Fibroblast of skin of left biceps (primary cell): ENCODE measurements at places on chromosomes 6 and 20.
A peak's percentile ranks its signal among the peaks of the same experiment; 100 is the strongest.

DNA sequence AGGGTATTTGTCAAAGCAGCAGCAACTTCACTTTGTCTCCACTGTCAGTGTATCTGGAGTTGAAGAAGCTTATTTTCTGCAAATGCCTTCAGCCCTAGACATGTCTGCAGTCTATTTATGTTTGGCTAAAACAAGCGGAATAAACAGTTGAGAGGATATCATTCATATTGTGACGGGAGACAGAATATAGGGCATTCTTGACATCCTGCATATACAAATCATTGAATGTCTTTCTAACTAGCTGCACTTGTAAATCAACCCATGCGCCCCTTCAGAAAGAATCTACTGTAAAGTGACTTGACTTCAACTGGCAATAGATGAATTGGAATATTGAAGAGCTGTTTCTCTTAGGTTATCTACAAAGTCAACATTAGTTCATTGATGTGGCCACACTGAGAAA, 258.9 kb downstream of the TSHZ2 start:
- no peak for DNase-seq

GRCh38 chr20:44072384-44072783, 114.6 kb downstream of the JPH2 start:
- no peak for DNase-seq

GRCh38 chr6:142376115-142376514, 74.3 kb downstream of the ADGRG6 start:
- no peak for DNase-seq

GRCh38 chr20:54649511-54649962, 174.1 kb downstream of the DOK5 start:
- peak; percentile 40 for DNase-seq

GRCh38 chr6:97187951-97188350, 95.1 kb downstream of the MMS22L start:
- DNase-seq, result no peak

- no peak for DNase-seq
These were observed 66.6 kb downstream of the DTD1 start for GRCh38 chr20:18654448-18654773.

- DNase-seq, result no peak
These were observed 483.9 kb downstream of the RFPL4B start for GRCh38 chr6:112831022-112831421.

- DNase-seq, result no peak
These were observed 67.6 kb downstream of the B3GAT2 start for GRCh38 chr6:70889270-70889669.

DNA sequence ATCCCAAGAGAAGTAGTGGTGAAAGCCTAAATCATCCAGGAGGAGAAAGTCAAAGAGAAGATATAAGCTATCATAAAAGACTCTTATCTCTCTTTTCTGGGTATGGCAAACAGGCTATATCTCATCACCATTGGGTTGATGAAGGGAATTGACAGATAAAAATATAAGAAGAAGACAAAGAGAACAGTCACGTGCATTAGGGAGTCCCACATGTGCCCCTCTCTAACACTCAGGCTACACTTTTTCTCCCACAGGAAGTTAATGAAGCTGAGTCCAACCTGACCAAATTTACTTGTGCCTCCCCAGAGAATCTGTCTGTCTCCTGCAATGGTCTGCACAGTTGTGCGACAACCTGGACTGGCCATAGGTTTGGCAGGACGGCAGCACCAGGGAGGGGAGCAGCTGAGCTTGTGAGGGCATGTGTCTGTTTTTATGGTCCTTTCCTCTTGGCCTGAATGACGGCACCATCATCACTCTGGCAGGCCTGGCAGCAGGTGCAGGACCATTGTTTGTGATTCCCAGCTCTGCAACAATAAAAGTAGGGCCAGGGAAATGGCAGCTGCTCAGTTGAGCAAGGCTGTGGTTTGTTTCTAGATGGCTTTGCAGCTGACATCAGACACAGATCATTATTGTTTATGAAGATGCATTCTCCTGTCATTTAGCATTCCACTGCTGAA, 144.5 kb upstream of the MCHR2 start:
- no peak for DNase-seq

- DNase-seq, result no peak
These were observed 2.3 kb downstream of the PXDC1 start for GRCh38 chr6:3749067-3749841.

DNA sequence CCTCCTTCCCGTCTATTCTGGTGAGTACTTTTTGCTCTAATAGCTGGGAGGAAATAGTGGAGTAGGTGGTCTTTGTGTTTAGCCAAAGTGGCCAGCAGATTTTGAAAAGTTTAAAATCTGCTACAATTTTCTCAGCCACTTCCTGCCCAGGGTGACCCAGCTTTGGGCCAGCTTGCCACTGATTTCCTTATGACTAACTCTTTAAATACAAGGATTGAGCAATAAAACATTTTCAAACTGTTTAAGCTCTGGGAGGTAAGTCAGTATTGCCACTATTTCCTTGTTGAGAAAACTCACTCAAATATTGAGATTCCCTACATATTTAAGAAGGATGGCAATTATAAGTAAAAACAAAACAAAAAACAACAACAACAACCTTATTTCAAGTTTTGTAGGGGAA, 54.5 kb downstream of the TRMT11 start:
- DNase-seq, result no peak

GRCh38 chr6:150720774-150721233, 121.1 kb downstream of the PLEKHG1 start:
- DNase-seq, result no peak

- DNase-seq, result no peak
These were observed 32.1 kb upstream of the PNRC1 start for GRCh38 chr6:89048288-89048923.

DNA sequence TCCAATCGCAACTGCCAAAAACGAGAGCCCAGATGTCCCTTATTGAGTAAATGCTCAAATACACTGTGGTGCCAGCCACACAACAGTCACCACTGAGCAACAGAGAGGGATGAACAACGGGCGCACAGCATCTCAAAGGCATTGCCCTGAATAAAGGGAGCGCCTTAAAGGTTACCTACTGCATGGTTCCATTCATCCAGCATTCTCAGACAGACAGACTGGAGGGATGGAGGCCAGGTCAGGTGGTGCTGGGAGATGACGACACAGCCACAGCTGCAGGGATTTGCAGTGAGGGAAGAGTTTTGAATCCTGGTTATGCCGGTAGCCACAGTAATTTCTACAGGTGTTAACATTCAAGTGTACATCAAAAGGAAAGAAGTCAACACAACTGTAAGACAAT, 615.5 kb upstream of the AGPAT4 start:
- DNase-seq, result no peak

DNA sequence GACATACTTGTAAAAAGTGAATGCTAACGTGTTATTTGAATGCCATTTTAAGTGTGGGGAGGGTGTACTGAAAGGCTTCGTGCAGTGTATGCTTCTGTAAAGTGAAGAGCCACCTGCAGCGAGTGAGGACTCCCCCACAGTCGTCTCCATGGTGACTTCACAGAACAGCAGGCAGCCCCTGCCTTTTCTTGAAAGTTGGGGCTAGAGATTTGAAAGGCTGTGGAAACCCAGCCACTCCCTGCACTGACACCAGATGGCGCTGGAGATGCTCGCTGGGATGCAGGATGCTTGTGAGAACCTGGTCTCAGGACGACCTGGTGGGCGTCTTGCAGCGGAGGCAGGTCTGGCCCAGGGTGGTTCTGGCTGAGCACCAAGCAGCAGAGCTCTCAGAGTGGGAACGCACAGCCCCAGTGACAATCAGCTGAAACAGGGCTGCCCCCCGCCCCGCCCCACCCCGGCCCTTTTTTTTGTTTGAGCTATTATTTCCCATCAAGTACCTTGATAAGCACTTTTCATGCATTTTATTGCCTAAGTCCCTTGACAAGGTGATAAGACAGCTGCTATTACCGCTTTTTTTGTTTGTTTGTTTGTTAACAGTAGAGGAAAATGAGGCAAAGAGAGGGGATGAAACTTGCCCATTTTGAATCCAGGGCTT, 150.3 kb downstream of the SYCP2 start:
- DNase-seq, result no peak

- DNase-seq, result no peak
These were observed 380.0 kb upstream of the MARCKS start for GRCh38 chr6:113476937-113477839.

DNA sequence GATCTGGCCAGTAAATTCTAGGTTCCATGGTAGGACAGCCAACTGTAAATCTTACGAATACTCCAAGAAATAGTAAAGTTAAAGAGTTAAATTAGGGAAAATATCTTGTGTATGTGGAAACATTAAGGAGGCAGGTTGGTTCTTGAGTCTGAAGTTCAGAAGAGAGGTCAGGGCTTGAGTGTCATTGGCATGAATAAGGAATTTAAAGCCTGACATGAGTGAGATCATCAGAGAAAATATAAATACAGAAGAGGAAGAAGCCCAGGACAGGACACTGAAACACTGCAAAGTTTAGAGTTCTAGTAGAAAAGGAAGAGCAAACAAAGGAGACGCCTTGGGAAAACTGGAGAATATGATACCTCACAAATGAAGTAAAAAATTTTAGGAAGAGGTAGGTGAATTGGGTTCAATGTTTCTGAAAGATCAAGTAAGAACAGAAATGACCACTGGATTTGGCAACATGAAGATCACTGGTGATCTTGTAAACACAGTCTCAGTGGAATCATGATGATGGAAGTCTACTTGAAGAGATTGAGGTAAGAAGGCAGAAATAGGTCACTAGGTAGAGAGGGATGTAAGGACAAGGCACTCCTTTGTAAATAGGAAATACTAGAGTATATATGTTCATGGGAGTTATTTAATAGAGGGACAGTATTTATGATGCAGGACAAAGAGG, 41.6 kb upstream of the SYNCRIP start:
- DNase-seq, result no peak

DNA sequence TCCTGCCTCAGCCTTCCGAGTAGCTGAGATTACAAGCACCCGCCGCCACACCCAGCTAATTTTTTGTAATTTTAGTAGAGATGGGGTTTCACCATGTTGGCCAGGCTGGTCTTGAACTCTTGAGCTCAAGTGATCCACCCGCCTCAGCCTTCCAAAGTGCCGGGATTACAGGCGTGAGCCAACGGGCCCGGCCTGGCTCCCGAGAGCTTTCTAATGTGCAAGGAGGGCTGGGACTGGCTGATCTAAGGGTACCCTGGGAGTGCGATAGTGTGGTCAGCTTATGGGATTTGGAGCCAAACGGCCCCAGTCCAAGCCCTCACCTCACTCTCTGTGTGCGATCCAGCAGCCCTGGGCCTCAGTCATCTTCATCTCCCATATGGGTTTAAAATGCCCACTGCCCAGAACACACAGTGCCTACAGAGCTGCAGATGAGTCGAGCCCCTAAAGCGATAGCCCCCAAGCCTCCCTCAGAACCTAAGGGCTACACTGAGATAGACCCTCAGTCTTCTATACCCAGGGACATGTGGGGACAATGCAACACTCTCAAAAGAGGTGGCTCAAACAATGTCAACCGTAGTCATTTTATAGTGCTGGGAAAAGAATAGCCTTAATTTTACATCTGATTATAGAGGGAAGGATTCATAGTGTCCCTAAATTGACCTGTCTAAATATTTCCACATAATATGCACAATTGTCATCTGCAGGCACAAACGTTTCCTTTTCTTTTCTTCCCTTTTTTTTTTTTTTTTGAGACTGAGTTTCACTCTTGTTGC, 50.1 kb downstream of the SSR1 start:
- no peak for DNase-seq

DNA sequence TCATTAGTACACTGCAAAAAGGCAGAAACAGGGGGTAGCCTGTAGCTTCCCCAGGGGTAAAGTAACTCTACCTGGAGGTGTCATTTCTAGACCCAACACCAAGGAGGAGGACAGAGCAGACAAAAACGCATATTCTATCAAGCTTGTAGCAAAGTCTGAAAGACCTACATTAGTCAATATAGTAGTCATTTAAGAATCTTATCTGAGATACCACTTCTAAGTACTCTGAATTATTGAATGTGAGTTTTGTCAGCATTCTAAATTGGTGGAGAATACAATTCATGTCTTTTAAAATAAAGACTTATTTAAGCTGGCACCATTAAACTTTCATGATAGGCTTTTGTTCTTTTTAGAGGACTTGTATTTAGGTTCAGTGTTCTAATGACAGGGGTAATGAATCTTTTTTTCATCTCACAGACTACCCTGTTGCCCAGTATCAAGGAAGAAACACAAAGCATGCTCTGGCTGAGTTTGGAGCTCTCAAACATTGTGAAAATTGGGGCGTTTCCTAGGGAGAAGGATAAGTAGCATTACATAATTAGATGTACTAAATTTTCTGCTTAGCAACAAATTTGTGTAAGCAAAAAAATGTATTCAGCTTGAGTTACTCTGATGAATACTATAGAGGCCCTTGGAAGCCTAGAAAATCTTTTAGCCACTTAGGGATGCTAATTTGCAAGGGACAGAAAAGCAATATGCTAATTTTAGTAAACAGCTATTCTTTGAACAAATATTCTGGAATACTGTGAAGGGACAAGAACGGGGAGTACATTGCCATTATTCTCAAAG, 255.4 kb upstream of the HSF2 start:
- no peak for DNase-seq

DNA sequence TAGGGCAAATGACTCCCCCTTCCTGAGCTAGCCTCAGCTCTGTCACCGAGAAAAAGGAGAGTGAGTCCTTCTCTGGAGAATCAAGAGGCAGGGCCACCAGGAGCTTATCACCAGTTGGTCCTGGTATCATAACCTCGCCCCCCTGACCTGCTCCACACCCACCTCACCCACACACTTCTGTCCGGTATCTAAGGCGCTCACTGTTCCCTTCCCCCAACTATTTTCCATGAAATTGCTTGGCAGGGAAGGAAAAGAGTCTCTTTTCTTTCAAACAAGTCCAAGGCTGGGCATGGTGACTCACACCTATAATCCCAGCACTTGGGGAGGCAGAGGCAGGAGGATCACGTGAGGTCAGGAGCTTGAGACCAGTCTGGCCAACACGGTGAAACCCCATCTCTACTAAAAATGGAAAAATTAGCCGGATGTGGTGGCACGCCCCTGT, 77.6 kb downstream of the ZMYND8 start:
- DNase-seq, result no peak

GRCh38 chr6:135183532-135184440, 2.7 kb downstream of the MYB start:
- DNase-seq, result no peak

GRCh38 chr6:163635315-163635714, 220.8 kb downstream of the QKI start:
- no peak for DNase-seq

GRCh38 chr20:10826111-10826510, 152.3 kb upstream of the JAG1 start:
- DNase-seq, result no peak

DNA sequence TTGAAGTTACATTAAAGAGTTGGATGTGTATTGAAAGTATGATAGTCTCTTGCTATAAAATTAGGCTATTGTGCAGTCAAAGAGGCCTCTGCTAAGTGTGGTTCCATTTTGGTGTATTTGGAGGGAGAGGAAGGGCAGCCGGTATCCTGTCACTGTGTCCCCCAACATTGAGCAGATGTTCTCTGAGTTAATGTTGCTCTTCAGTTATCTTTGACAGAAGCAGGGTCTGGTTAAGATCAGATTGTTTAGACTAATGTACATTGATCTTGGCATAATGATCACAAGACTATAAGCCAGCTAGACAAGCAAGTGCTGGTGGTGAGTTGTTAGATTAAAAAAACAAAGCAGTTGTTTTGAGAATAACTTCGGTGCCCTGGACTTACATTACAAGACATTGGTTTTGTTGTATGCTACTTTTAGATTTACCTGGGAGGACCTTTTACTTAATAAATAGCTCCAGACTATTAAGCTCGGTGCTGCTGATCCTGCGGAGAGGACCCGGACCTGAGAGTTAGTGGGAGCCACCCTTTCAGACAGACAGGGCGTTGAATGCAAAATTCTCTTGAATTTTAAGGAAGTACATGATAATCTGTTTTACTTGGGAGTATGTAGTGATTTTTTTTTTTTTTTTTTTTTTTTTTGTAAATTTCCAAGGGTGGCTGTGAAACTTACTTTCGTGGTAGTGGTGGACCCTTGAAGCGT, 97.8 kb downstream of the JARID2 start:
- DNase-seq, result no peak
